T-helper 9 cell (primary cell): ENCODE measurements at places on chromosomes 3 and 15.

GRCh38 chr3:150299201-150299600, 108.9 kb upstream of the TSC22D2 start:
- DNase-seq = no peak

GRCh38 chr3:108090049-108090700, 656 bp downstream of the CD47 start:
- peak; percentile 44 for DNase-seq

GRCh38 chr3:159792070-159792469, 196.6 kb upstream of the IL12A start:
- no peak for DNase-seq

DNA sequence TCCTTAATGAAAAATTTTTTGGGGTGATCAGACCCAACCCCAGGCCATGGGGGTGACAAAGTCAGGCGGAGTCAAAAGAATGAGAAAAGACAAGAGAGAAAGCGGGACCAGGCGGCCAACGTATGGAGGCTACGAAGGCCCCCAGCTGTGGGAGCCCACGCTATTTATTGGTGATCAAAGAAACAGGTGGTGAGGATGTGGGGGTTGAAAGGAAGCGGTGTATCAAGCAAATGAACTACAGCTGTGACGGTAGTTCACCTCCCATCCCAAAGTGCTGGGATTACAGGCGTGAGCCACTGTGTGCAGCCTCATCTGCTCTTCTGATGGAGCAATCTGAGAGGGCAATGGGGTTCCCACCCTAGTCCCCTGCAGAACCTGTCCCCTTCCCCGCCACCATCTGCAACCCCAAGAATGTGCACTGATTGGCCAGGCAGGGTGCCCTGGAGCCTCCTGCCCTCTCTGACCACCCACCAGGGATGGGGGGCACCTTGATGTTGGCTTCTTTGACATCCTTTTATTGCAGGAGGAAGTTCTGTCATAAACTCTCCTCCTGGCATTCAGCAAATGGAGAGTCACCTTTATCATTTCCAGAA, 1.1 kb upstream of the CHRNA3 start:
- DNase-seq = no peak

- no peak for DNase-seq
These were observed 554.4 kb downstream of the IGSF11 start for GRCh38 chr3:118480101-118480860.

DNA sequence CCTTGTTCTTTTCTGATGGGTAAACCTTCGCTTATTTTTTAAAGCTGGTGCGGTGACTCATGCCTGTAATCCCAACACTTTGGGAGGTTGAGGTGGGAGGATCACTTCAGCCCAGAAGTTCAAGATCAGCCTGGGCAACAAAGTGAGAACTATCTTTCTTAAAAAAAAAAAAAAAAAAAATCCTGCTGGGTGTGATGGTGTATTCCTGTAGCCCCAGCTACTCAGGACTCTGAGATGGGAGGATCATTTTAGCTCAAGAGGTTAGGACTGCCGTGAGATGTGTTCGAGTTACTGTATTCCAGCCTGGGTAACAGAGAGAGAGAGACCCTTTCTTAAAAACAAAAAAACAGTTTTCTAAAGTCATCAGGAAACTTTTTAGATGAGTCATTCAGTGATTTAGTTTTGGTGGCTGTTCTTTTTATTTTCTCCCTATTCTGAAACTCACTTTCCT, 37.7 kb downstream of the SLMAP start:
- no peak for DNase-seq

DNA sequence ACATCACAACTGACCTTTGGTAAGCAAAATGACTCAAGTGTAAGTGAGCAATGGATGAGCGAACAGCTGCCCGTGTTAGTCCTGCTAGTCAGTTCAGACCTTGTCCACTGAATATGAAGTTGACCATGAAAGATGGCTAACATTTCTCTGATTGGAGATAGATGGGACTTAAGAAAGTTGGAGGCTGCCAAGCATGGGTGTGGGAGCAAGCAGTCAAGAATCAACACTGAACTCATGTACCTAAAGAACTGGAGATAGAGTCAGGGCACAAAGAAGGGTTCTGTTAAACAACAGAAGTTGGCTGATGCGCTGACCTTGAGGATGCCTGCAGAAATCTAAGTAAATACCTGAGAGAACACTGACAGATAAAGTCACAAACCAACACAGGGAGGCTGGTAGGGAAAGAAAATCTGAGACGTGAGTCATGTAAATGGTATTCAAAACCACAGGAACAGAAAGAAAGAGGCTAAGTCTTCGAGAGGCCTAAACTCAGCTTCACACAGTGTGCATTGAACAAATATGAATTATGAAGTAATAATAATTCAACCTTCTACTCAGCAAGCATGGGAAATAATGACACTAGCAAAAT, 30.7 kb upstream of the ANPEP start:
- no peak for DNase-seq

DNA sequence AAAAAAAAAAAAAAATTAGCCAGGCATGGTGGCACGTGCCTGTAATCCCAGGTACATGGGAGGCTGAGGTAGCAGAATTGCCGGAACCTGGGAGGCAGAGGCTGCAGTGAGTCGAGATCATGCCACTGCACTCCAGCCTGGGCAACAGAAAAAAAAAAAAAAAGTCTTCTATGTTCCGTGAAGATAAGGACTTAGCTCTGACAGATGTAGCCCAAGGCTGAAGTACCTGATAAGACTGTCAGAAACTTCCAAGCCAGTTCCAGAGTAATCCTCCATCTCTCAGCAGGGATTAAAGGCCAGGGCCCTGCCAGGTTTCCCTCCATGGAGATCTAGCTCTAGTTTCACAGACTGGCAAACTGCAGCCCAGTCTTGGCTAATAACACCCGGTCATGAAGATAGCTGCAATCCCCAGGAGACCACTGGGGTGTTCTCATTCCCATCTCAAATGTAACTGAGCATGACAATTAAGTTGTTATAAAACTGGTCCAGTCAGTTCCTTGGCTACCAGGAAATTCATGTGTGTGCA, 8.5 kb downstream of the CDCP1 start:
- no peak for DNase-seq

GRCh38 chr3:171712171-171712938, 97.9 kb downstream of the PLD1 start:
- DNase-seq = no peak
